NCI-H524 treated with DMSO at 0.1 percent for 48 hours (cell line): ENCODE measurements at places on chromosomes 1 and 21.

- no peak for DNase-seq
These were observed at the start of gene ENTREP3 for GRCh38 chr1:155255243-155256007. ENTREP3 (minus strand) TSS chr1:155255483; CDS start chr1:155254877, 606 bp downstream.

- no peak for DNase-seq
These were observed 39.0 kb upstream of the RUNX3 start for GRCh38 chr1:24968941-24969585.

DNA sequence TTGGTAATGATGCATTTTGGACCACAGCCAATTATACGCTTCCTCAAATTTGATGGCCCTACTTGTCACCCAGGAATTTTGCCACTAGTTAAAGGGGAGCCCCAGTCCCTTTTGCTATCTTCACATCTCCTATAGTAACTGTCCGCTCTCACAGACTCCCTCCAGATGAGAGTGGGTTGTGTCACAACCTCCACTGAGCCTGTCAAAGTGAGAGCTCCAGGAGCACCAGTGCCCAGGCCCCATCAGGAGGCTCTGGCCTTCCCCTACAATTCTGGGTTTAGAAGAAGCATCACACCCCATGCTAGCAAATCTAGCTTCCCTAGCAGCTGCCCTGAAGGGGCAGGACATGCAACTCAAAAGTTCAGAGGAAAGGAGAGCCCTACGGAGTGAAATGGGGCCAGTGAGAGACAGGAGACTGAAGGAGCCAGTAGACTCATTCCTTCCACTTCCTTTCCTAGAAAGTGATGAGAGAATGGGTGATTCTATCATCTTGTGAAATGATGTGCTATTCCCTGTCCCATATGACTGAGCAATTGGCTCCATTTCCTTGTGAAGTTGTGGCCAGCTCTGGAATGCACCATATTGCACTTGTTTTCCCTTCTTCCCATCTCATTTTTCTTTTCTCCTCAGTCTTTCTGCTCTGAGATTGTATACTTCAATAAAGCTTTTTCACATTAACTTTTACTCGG is 541.3 kb downstream of the DPYD start:
- no peak for DNase-seq

- DNase-seq, result no peak
These were observed 953 bp upstream of the BRWD1 start for GRCh38 chr21:39314143-39315027.

DNA sequence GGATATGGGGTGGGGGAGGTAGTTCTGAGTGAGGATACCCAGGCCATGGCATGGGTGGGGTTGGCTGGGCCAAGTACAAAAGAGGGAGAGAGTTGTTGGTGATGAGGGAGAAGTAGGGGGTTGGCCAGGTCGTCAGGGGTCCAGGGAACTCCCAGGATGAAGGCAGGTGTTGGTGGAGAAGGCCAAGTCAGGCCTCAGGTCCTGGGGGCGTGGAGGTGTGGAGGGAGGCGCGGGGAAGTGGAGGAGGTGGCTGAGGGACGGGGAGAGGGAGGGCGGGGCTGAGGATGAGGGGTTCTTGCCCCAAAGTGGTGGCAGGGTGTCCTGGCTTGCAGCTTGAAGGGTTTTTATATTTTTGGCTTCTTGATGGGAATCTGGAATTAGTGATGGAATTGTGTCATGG is 61.1 kb downstream of the FOXO6 start:
- DNase-seq, result no peak

- no peak for DNase-seq
These were observed 883 bp downstream of the SLC66A1 start for GRCh38 chr1:19312782-19313635.

DNA sequence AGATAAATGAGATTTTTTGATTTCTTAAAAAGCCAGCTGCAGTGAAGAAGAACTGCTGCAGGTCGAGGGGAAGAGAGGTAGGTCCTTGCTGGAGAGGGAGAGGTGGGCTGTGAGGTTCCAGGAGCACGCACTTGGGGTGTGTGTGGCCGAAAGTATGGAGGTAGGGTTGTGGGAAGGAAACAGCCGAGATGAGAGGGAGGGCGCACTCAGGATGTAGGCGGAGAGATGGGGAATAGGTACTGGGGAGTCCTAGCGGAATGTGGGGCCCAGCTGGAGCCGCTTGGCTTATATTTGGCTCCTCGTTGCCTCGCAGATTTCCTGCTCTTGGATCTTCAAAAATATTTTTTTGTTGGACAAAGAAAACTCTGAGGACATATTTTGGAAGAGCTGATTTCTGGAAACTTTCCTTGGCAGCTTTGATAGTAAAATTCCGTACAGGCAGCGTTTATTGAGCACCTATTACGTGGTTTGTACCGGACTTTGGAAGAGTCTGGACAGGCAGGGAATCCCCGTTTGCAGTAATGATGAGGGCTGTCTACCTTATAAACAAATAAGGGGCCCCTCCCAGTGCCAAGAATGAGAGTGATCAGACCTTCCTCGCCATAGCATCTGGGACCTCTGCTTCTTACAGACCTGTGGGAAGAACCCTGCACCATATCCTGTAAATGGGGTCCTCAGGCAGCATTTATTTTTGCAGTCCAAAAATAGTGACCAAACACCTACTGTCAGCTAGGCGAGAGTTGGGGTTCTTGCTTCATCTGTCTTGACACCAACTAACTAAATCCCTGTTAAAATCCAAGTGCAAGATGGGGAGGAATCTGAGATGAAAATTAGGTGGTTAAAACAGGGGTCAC is 1.5 kb downstream of the LRRC8D start:
- DNase-seq, result no peak

DNA sequence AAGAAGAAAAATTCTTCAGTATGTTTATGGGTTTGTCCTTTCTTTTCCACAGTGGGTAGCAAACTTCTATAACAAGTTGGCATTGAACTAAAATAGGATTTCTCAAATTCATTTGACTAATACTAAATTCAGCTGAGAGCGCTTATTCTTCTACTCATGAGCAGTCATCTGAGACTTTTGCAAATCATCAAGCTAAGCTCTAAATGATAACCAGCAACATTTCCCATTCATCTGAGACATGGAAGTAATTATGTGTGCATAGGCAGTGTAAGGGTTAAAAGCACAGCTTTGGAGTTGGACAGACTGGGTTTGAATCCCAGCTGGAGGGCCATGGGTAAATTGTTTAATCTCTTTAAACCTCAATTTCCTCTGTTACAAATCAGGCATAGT is 18.3 kb upstream of the CNR2 start:
- no peak for DNase-seq

- no peak for DNase-seq
These were observed 7.1 kb upstream of the NSUN4 start for GRCh38 chr1:46333300-46334029.

DNA sequence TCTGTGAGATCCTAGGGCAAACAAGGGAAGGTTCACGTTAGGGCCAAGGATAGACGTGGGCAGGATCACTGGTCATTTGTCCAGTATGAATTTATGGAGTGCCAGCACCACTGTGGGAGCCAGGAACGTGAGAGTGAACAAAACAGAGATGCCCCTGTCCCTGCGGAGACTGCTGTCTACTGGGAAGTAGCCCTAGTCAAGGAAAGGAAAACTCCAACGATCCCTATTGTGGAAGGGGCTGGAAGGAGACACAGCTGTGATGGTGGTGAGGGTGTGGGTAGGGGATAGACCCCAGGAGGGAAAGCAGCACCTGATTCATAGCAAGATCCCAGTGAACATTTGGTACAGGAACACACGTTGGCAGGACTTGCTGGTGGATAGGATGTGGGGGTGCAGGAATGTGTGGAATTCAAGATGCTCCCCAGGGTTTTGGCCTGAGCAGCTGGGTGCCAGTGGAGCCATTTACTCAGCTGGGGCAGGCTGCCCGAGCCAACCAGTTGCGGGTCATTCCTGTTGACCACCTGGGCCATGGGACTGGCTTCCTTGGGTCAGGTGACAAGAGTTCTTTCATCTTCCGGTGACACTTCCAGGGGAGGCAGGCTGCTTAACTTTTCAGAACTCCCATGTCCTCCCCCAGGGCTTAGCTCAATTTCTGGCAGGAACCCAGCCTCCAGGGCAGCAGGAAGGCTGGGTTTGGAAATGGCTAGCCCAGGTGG is 1.2 kb upstream of the ATP13A2 start:
- DNase-seq, result no peak

DNA sequence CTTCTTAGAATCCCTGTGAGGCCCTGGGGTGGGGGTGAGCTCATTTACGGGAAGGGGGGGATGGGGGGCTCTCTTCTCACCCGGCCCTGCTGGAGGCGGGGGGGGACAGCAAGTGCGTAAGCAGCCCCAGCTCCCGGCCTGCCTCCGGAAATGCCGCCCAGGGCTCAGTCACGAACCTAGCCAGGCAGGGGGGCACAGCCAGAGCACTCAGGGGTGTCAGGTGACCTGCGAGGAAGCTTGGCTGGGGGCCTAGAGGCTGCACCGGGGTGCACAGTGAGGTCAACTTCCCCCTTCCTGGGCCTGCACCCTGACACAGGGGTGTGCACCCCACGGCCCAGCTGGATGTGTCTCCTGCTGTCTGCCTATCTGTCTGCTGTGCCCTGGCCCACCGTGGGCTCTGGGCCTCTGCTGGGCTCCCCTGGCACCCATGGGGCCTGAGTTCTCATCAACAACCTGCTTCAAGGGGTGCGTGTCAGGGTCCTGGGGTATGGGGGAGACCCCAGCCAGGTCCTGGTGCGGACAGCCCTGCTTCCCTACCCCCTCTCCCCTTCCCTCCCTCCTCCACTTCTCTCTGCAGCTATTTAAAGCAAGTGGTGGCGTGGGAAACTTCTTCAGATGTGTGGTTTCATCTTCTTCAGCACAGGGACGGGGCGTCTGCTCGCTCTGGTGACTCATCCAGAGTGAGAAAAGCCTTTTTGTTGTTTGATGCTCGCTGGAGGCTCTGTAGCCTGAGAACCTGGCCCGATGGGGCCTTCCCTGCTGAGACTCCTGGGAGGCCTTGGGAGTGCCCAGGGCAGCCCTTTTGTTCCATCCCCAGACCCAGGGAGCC is 92.5 kb upstream of the RUNX3 start:
- no peak for DNase-seq

DNA sequence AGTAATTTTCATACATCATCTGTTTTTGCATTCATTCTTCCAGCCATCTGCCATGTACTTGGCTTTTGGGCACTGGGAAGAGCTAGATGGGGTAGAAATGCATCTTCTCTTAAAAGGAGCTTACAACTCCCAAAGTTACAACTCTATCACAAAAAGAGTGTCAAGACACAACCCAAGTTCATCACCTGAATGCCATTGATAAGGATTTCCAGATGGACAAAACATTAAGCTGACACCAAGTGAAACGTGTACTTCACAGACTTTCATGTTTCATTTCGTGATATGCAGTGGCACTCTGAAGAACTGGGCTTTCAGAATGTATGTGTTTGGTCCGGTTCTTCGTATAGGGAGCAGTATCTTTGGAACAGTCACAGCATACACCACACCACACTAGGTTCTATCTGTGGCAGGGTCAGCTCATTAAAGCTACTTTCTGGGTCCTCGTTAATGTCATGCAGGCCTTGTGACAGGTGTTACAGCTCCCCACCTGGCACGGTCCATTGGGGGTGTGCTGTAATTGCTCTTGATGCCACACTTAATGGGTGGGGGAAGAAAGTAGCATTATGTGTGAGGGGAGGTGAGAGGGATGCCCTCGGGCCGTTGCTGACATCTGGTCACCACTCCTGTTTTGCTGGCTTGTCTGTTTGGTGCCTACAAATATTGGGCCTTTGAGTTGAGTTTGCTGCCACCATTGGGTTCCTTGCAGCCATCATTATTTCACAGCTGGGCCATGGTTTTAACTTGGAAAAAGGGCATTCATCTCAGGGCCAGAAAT is 164.9 kb downstream of the NFIA start:
- DNase-seq, result peak; percentile 91

GRCh38 chr21:20662514-20662913 is 335.7 kb upstream of the NCAM2 start:
- no peak for DNase-seq

DNA sequence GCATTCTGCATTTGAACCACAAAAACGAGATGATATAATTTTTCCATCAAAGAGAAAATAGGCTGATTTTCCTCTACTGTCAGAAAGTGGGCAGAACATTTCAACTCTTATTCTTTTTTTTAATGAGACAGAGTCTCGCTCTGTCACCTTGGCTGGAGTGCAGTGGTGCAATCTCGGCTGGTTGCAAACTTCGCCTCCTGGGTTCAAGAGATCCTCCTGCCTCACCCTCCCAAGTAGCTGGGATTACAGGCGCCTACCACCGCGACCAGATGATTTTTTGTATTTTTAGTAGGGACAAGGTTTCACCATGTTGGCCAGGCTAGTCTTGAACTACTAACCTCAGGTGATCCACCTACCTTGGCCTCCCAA is 11.6 kb downstream of the DSTYK start:
- no peak for DNase-seq

GRCh38 chr1:153536012-153536670 is 350 bp upstream of the S100A6 start:
- DNase-seq, result no peak

DNA sequence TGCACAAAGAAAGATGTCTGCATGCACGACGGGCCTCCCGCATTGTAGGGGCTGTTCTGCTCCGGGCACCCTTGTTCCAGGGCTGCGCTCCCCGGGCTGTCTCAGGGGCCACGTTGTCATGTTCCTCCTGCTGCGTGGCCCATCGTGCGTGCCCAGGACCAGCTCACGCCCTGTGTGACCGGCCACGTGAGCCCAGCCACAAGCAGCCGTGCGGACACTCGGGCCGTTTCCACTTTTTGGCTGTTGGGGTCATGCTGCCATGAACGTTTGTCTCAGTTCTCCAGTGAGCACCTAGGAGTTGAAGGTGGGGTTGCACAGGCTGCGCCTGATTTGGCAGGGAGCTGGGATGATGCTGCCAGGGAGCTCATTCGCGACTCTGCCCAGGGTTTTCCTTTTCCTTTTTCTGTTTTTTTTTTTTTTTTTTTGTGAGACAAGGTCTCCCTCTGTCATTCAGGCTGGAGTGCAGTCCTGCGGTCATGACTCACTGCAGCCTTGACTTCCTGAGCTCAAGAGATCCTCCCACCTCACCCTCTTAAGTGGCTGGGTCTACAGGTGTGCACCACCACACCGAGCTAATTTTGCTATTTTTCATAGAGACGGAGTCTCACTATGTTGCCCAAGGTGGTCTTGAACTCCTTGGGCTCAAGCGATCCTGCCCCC is 17.4 kb downstream of the PDXK start:
- no peak for DNase-seq

DNA sequence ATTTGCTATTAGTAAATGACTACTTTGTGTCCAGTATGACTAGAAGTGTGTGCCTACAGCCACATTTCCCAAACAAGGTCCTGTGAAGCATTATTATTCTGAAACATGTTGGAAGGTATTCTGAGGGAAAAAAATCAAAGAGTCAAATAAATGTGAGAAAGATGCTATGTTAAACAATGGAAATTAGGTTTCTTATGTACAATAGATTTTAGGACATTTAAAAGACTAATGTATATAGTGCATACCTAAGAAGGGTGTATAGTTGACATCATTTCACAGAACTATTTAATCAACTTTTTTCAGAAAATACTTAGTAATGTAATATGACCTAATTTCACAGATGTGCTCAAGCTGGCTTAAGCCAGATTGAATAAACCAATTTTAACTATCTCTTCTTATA is 582.5 kb downstream of the USP25 start:
- DNase-seq, result no peak

DNA sequence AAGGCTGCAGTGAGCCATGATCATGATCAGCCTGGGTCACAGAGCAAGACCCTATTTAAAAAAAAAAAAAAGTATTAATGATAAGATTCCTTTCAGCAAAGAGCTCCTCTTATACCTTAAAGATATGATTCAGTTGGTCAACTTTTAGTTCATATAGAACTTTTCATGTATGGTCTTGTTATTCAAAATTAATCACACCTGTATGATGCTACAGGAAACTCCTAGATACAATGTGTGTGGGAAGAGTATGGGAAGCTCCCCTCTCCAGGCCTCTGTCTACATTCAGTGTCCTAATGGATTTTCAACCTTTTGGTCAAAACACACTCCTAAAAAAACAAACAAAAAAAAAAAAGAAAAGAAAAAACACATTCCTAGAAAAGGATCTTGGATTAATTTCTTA is 17.1 kb downstream of the MR1 start:
- DNase-seq, result no peak
